Stimulated activated memory B cell treated with anti-CD40 and anti-IgM and Interleukin-4, amounts not matched to agents 10 μg/mL and 1 μg/mL and 100 μg/mL, for 72 hours (primary cell): ENCODE measurements at places on chromosomes 4 and X.

- H3K4me1 ChIP-seq = no peaks in the 10 kb centered on the region
- H3K27me3 ChIP-seq = no peaks in the 10 kb centered on the region
- no peaks in the 10 kb centered on the region for H3K36me3 ChIP-seq
Observed at GRCh38 chr4:65343342-65343741, 326.9 kb downstream of the EPHA5 start.

DNA sequence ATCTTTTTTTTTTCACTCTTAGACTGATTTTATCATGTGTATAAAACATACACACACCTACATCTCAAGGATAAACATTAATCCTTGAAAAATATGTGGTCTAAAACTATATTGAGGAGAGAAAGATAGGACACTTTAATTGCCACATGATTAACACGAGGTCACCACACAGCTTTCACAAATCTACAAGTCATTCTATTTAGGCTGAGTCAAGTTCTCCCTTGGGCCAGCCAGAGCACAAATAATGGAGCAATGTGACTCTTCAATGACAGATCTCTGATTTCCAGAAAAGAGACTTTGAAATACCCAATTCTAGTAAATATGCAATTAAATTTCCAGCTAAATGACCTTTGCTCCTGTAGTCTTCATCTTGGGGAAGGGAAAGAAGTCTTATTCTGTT, 12.9 kb upstream of the ADH4 start:
- H3K36me3 ChIP-seq = no peaks in the 10 kb centered on the region
- no peak for ATAC-seq
- H3K27ac ChIP-seq = no peak overlapping the region
- no peaks in the 10 kb centered on the region for H3K4me1 ChIP-seq

GRCh38 chr4:133273401-133273800, 124.3 kb downstream of the PCDH10 start:
- no peak overlapping the region for H3K4me3 ChIP-seq
- H3K27ac ChIP-seq = no peak overlapping the region
- no peaks in the 10 kb centered on the region for H3K4me1 ChIP-seq
- no peaks in the 10 kb centered on the region for H3K27me3 ChIP-seq
- no peaks in the 10 kb centered on the region for H3K36me3 ChIP-seq
- ATAC-seq = no peak

DNA sequence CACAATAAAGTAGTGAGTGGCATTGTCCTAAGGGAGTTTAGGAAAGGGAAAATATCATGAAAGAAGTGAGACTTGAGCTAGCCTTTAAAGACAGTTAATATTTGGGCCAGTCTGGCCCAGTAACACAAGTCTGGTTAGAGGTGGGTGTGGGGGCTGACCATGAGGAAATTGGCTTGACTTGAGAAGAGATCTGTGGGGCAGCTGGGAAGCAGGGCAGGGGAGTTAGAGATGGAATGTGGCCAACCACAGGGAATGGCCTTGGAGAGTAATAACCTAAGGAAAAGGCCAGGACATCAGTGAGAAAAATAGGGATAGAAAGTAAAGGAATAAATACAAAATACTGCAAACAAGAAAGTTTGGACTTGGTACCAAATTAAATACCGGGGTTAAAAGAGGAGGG, 71.3 kb downstream of the CLCN5 start:
- H3K27me3 ChIP-seq = no peaks in the 10 kb centered on the region
- no peak overlapping the region for H3K4me3 ChIP-seq
- no peak for ATAC-seq

GRCh38 chr4:186669159-186669731, 54.4 kb downstream of the FAT1 start:
- no peaks in the 10 kb centered on the region for H3K36me3 ChIP-seq
- H3K27ac ChIP-seq = no peak overlapping the region
- no peak overlapping the region for H3K4me3 ChIP-seq

DNA sequence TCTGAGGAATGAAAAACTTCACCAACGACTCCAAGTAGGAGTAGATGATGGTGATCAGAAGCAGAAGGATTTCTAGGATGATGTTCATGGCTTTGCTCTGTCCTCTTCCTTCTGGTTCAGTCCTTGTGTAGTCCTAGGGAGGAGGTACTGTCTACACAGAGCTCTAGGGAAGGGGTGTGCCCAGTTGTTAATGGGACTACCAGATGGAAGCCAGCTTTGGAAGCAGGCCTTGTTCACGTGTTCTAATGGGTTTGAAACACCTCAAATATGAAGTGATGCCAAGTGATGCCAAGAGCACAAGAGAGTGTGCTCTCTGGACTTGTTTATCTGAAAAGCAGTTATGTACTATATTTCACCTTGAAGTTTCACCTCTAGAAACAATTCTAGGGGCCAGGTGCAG, at the start of gene HSD17B13:
Gene HSD17B13 (minus strand): TSS at position 129 of the 400 bp plus-strand sequence. CDS start 41 bp downstream, at position 88.
- no peak for ATAC-seq
- no peaks in the 10 kb centered on the region for H3K36me3 ChIP-seq
- no peaks in the 10 kb centered on the region for H3K4me1 ChIP-seq
- no peak within 1 kb of the TSS for H3K27ac ChIP-seq
- no peak within 1 kb of the TSS for H3K4me3 ChIP-seq

GRCh38 chr4:141435446-141436225, 200.7 kb upstream of the IL15 start:
- H3K36me3 ChIP-seq = no peaks in the 10 kb centered on the region
- H3K4me3 ChIP-seq = no peak overlapping the region
- no peaks in the 10 kb centered on the region for H3K27me3 ChIP-seq
- H3K27ac ChIP-seq = no peak overlapping the region

DNA sequence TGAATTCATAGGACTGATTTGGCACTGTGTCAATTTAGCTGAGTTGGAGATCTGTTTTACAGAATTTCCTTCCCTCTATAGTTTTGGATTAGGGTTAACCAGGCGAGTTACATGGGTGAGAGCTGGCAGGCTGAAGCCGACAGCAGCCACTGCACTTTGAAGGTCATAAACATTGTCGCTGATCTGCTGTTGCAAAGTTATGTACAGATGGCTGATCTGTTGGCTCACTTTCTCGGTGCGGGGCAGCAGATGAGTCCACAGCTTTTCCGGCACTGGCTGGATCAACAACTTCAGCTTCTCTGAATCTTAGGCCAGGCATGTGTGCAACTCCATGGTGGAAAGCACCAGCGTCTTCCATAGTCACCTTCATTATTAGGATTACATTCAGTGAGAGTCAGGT, 173.7 kb downstream of the GPAT3 start:
- H3K27me3 ChIP-seq = no peaks in the 10 kb centered on the region
- H3K36me3 ChIP-seq = no peaks in the 10 kb centered on the region
- H3K27ac ChIP-seq = no peak overlapping the region
- peak; percentile 13 for ATAC-seq
- no peaks in the 10 kb centered on the region for H3K4me1 ChIP-seq
- H3K4me3 ChIP-seq = no peak overlapping the region

GRCh38 chr4:110472583-110473329, 3.2 kb upstream of the ENPEP start:
- no peaks in the 10 kb centered on the region for H3K4me1 ChIP-seq
- peaks cover 19% of the 10 kb centered on the region for H3K27me3 ChIP-seq
- no peak overlapping the region for H3K4me3 ChIP-seq
- no peaks in the 10 kb centered on the region for H3K36me3 ChIP-seq
- ATAC-seq = no peak
- H3K27ac ChIP-seq = no peak overlapping the region

GRCh38 chrX:17735406-17735805, 1.9 kb upstream of the SCML1 start:
- H3K27me3 ChIP-seq = peaks cover 18% of the 10 kb centered on the region
- H3K36me3 ChIP-seq = no peaks in the 10 kb centered on the region
- ATAC-seq = no peak
- no peak overlapping the region for H3K27ac ChIP-seq

DNA sequence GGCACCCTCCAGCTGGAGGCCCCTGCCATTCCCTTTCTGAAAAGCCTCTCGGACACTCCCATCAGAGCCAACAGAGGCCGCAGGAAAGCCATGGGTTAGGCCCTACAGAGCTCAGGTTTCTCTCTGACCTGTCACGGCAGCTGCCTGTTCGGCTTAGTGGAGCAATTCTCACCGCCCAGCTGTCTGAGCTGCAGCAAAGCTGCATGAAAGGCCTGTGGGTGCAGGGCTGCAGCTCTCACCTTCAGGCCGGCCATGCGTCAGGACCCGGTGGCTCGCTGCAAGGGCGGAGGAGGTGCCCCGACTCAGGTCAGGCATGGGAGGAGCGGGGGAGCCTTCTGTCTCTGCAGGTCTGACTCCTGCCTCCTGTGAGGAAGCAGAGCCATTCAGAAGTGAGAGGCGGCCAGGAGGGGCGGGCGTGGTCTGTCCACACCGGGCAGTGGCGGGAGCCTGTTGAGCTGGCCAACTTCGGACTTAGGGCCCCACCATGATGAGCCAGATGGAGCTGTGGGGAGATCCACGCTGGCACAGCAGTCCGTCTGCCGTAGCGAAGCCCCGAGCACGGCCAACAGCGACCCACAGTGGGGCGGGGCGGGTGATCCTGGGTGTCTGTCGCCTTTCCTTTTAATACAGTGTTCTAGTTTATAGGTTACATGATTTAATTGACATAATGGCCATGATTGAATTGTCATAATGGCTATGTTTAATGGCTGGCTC, 23.4 kb downstream of the PDE6B start:
- no peak for ATAC-seq
- peaks cover 67% of the 10 kb centered on the region for H3K27me3 ChIP-seq
- H3K27ac ChIP-seq = no peak overlapping the region
- H3K36me3 ChIP-seq = no peaks in the 10 kb centered on the region
- H3K4me1 ChIP-seq = no peaks in the 10 kb centered on the region

DNA sequence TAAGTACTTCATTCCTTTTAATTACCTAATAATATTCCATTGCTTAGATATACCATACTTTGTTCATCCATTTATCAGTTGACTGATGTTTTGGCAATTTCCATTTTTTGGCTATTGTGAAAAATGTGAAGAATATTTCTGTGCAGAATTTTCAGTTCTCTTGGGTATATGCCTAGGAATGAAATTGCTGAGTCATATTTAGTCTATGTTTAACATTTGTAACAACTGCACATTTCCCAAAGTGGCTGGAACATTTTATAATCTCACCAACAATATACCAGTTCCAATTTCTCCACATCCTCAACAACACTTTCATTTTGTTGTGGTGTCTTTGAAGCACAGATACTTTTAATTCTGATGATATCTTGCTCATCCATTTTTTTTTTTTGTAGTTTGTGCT, 215.5 kb downstream of the PDGFC start:
- H3K27me3 ChIP-seq = no peaks in the 10 kb centered on the region
- H3K4me3 ChIP-seq = no peak overlapping the region
- no peak for ATAC-seq
- no peaks in the 10 kb centered on the region for H3K4me1 ChIP-seq
- H3K36me3 ChIP-seq = no peaks in the 10 kb centered on the region

- no peak overlapping the region for H3K4me3 ChIP-seq
- H3K27ac ChIP-seq = peak overlapping the region; percentile 61
- ATAC-seq = peak; percentile 75
- H3K4me1 ChIP-seq = peaks cover 40% of the 10 kb centered on the region
- H3K36me3 ChIP-seq = peaks cover 60% of the 10 kb centered on the region
- no peaks in the 10 kb centered on the region for H3K27me3 ChIP-seq
Observed at GRCh38 chr4:48138936-48139335, 4.9 kb upstream of the TXK start.

- H3K27ac ChIP-seq = peak overlapping the region; percentile 100
- H3K4me3 ChIP-seq = peak overlapping the region; percentile 95
- H3K4me1 ChIP-seq = peaks cover 41% of the 10 kb centered on the region
- no peaks in the 10 kb centered on the region for H3K27me3 ChIP-seq
Observed at GRCh38 chr4:168480931-168481611, 779 bp upstream of the DDX60L start.

DNA sequence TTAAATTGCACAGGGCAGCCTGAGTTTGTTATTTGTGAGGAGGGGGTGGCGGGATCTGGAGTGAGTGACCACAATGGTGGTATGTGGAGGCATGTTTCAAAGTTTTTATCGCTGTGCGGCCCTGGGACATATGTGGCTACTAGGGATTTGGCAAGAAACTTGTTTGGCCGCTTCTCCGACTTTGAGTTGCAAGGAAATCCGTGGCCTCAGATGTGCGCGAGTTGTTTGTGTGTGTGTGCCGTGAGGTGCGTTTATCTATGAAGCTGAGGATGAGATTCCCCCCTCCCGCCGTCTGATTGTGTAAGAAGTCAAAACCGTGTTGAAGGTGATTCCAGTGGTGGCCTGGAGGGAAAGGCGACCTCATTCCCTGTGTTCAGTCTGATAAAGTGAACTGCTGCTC, 1.4 kb downstream of the JADE3 start:
- no peak for ATAC-seq
- H3K4me1 ChIP-seq = peaks cover 38% of the 10 kb centered on the region
- H3K36me3 ChIP-seq = peaks cover 7% of the 10 kb centered on the region
- H3K4me3 ChIP-seq = peak overlapping the region; percentile 84
- no peaks in the 10 kb centered on the region for H3K27me3 ChIP-seq

DNA sequence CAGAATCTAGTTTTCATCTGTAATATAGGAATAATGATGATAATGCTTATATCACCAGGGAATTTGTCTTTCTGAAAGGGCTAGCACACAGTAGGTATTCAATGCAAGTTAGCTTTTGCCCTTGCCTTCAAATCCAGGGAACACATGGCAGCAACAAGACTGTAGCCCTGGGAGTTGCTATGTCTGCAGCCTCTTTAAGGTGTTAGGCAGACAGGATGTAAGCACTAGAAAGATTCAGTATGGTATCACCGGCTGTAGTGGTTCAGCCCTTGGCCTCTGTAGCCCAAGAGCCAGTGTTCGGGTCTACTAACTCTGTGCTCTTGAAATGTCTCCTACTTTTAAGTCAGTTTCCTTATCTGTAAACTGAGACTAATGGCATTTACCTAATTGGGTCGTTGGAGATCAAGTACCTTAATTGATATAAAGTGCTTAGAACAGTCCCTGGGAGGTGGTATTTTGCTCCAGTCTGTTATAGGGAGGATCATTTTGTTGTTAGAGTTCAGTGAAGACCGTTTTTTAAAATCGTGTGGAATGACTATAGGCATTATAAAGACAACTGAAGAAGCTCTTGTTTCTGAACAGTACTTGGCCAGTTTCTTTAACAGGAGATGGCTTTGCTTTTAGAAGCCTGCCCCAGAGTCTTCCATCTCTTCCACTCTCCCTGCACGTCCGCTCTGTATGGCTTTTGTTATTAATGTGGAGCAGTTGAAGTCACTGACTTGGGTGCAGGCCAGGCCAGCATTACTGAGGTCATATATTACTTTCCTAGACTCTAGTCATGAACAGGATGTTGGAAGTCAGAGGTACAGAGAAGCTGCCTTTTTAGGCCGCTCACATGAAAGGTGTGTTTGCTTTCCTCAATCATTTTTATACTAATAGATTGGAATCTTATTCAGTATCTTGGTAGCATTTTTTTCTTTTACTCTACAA, 44.8 kb downstream of the GAB1 start:
- H3K4me3 ChIP-seq = no peak overlapping the region
- ATAC-seq = no peak
- H3K4me1 ChIP-seq = peaks cover 46% of the 10 kb centered on the region
- peak overlapping the region; percentile 32 for H3K27ac ChIP-seq
- H3K27me3 ChIP-seq = no peaks in the 10 kb centered on the region

GRCh38 chr4:2598511-2599303, 62.3 kb downstream of the FAM193A start:
- peak overlapping the region; percentile 71 for H3K4me3 ChIP-seq
- no peaks in the 10 kb centered on the region for H3K27me3 ChIP-seq
- H3K4me1 ChIP-seq = peaks cover 65% of the 10 kb centered on the region
- ATAC-seq = peak; percentile 97
